CD4-positive, alpha-beta T cell treated with Interleukin-6 for 4 hours (primary cell): ENCODE measurements at places on chromosomes 3 and 15.

GRCh38 chr3:55742022-55742831 is 255.1 kb upstream of the WNT5A start:
- no peak for DNase-seq

GRCh38 chr3:162354356-162354755 is 857.7 kb downstream of the OTOL1 start:
- no peak for DNase-seq

DNA sequence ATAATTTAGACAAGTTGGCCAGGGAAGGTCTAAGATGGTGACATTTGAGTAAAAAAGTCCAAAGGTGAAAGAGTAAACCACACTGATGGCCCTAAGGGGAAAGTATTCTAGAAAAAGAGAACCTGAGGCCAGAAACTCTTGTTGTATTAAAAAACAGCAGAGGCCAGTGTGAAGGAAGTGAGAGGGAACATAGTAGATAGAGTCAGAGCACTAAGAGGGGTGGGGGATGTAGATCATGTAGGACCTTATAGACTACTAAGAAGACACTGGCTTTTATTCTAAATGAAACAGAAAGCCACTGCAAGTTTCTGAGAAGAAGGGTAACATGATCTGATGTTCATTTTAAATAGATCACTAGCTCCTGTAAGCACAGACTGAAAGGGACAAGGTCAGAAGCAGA is 14.5 kb downstream of the POLQ start:
- no peak for DNase-seq

DNA sequence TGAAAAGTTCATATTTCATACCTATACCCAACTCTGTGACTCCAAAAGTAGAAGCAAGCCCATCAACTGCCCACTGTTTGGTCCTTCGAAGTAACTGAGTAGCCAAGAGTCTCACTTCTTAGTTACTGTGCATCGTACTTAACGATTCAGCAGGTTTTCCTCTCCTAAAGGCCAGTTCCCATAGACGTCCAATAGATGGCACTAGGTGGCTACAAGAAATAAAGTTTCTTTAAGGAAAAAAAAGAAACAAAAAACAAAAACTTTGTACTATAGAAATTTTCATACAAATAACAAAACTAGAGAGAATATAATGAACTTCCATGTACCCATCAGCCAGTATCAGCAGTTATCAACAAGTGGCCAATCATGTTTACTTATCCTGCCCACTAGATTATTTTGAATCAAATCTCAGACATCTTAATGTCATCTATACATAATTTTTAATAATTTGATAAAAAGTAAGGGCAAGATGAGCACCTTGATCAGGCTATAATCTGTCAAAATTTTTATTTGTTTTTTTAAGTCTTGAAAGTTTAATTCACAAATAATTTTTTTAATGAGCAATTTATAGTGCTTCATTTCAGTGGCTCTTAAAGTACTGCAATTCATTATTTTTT is 63.8 kb upstream of the ACP3 start:
- DNase-seq, result no peak

DNA sequence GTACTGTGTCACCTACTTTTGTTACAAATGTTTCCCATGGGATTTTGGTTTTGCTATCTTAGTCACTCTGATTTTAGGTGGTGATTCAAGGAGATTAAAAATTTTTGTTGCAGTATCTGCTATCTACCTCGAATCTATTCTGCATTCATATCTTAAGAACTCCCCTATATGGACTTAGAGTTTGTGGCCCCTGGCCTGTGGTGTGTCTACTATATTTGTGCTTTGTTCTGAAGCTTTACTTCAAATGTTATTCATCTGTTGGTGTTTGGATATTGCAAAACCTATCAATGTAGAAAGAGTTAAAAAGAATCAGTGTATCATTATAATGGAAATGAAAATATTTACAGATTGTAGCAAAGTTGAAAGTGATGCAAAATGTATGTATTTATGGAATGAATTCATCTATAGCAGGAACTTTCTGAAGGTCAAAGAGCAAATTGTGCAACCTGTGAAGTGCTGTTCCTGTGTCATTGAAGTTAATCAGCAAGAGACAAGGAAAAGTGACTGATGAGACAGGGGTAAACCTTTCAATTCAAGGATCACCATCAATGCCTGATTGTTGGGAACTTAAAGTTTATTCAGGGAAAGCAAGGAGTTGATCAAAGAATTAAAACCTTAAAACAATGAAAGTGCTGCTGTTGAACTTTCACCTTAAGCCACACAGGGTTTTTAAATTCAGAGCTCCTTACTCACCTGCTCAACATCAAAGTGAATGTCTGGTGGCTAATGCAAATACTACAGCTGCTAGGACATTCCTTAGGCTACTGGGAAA is 71.0 kb downstream of the SLMAP start:
- DNase-seq, result no peak

DNA sequence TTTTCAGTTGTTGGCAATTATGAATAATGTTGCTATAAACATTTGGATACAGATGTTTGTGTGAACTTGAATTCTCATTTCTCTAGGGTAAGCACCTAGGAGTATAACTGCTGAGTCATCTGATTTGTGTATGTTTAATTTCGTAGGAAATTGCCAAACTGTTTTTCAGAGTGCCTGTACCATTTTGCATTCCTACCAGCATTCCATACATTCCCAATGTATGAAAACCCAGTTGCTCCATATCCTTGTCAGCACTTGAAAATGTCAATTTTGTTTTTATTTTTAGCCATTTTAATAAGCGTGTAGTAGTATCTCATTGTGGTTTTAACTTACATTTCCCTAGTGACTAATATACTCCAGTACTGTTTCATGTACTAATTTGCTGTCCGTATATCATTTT is 98.5 kb upstream of the TSC22D2 start:
- DNase-seq, result no peak

- no peak for DNase-seq
Observed at GRCh38 chr3:73405853-73406252, 218.9 kb downstream of the PDZRN3 start.

DNA sequence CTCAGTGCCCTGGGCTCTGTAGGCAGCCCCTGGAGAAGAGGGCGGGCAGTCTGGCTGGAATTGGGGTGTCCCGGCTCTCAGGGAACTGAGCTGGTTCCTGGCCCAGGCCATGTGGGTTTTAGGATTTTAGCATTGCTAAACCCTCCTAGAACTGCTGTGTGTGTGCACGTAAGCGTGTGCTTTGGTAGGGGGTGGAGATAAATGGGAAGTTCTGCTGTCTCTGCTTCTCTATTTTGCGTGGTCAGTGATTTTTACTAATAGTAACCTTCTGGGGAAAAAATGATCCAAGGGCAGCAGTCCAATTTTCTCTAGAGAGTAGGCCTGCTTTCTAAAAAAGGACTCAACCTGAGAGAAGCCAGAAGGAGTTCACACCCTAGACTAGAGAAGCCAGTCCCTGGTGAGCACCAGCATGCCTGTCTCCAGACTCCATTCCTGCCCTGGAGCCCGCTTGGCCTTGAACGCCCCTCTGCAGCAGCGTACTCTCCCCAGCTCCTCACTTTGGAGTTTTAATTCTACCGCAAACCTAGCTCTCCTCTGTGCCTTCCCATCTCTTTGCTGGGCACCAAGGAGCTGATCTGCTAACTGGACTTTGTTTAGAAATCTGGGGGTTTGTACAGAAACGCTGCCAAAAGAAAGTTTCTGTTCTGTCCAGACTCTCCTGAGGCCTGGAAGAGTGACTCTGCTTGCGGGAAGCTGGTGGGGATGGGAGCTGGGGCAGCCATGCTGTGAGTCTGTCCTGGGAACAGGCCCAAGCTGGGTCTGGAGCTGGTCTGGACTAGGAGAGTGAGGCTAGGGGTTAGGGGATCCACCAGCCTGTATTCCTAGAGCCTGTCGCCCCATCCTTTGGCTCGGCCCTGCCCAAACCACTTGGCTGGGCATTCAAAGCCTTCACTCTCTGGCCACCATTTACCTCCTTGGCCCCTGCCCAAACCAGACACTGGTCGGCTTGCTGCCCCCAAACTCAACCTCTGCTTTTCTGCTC is 19.7 kb downstream of the CORO2B start:
- DNase-seq, result no peak

- no peak for DNase-seq
Observed at GRCh38 chr3:36784138-36784635, 19.8 kb upstream of the DCLK3 start.

DNA sequence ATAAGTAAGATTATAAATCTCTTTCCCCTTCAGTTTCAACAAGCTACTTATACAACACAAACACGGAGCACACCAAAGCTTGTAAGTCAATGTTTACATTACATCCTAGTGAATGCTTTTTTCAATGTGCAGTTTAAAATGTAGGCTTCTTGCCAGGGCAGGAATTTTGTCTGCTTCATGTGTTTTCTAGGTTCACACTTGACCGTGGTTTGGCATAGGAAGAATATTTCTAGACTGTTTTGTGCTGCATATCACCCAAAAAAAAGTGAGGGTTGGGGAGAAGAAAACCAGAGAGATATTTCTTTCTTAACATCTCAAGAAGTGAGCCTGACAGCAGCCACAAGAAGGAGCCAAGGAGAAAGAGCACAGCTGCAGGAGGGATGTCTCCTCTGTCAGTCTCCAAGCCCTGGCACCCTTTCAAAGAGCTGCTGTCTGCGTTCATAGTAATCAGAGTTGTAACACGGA is 255.8 kb downstream of the MEIS2 start:
- DNase-seq, result no peak

- DNase-seq, result no peak
Observed at GRCh38 chr3:182855076-182855475, 61.8 kb downstream of the ATP11B start.

- DNase-seq, result no peak
Observed at GRCh38 chr3:124890573-124891190, 3.5 kb upstream of the ITGB5 start.

DNA sequence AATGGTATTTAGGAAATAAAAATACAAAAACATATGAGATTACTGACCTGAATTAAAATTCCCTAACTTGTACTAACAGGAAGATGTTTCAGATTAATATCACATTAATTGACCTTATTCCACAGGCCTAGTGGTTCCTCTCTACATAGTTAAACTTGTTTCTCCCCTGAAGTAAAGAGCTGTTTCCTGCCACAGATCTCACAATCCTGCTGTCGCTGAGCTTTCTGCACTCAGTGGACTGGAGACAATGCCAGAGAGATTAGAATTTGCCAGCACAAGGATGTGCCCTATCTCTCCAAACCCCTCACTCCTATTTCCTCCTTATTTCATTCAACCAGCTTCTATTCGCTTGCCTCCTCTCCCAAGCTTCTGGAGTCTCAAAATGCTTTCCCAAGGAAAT is 130.6 kb downstream of the CTNNB1 start:
- DNase-seq, result no peak

- DNase-seq, result no peak
Observed at GRCh38 chr3:38606561-38606960, 42.9 kb downstream of the SCN5A start.

DNA sequence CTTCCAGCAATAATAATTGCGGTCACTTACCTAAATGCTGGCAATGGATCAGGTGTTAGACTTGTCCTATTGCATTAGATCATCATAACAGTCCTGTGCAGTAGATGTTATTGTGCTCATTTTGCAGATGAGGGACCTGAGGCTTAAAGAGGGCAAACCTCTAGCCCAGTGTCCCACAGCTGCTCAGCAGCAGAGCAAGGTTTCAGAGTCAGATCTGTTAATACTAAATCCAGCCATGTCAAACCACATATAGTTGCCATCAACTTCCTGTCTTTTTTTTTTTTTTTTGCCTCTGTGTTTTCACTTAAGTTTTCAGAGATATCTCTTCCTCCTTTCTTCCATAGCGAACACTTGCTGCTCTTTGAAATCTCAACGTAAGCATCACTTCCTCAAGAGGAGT is 12.1 kb downstream of the FEZF2 start:
- no peak for DNase-seq

- DNase-seq, result no peak
Observed at GRCh38 chr15:67915461-67916374, 75.9 kb upstream of the RNU6-1 start.

DNA sequence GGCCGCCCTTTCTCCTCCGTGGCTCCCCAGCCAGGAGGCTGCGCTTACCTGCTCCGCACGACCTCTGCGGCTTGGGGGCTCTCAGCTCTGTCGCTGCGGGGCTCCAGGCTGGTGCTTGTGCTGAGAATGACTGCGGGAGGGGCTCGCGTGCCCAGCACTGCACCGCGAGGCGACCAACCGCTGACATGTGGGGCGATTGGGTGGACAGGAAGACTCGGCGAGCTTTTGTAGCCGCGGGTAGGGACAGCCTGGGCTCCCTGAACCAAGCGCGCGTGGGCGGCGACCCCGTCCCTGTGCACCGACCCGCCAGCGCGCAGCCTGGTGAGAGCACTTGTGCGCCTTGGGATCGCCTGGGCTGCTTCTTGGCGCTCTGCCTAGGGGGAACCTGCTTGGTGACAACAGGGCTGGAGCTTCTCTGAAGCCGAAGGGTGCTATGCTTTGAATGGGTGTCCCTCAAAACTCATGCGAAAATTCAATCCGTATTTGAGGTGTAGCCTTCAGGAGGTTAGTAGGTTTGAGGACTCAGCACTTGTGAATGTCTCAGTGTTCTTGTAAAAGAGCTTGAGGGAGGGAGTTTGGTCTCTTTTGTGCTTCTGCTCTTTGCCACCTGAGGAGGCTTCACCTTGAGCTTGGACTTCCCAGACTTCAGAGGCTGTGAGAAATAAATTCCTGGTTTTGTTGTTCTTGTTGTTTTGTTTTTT is 50.4 kb downstream of the IL12A start:
- DNase-seq, result no peak
